ENCODE measurements at places on chromosomes 4 and X.

- no peak overlapping the region for H3K4me3 ChIP-seq
- H3K36me3 ChIP-seq: no peaks in the 10 kb centered on the region
- no peak overlapping the region for H3K27ac ChIP-seq
- DNase-seq: no peak
- no peaks in the 10 kb centered on the region for H3K27me3 ChIP-seq
- H3K4me1 ChIP-seq: peaks cover 9% of the 10 kb centered on the region
Observed at GRCh38 chr4:7983296-7983695, 43.6 kb upstream of the AFAP1 start.

DNA sequence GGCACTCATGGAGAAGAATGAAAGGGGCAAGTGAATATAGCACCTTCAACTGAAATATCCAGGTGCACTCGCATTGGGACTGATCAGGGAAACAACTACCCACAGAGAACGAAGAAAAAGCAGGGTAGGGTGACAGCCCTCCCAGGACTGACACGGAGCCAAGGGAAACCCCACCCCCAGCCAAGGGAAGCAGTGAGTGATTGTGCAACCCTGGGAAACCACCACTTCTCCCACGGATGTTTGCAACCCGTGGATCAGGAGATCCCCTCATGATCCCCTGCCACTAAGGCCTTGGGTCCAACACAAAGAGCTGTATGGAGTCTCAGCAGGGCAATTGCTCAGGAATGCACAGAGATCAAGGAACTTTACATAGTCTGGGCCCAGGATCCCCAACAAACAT lies 158.5 kb upstream of the HCCS start:
- no peak for DNase-seq
- no peaks in the 10 kb centered on the region for H3K27me3 ChIP-seq
- no peaks in the 10 kb centered on the region for H3K36me3 ChIP-seq
- no peaks in the 10 kb centered on the region for H3K4me1 ChIP-seq
- H3K27ac ChIP-seq: no peak overlapping the region

DNA sequence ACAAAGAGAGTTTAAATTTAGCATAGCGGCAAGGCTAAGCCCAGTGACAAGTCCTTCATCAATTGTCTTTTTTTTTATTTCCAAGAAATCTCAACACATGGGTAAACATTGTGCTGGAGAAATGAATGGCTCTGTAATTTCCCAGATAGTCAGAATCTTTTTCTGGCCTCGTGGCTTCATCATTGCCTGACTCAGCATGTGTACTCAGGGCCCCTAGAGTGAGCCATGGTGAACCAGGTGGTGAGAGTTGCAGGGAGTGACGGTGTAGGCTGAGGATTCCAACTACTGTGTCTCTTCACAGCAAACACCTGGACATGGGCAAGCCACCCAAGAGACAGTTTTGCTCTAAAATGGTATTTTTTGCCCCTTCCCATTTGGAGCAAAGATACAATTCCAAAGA lies 43.1 kb upstream of the UCP1 start:
- H3K4me3 ChIP-seq: no peak overlapping the region
- H3K27ac ChIP-seq: no peak overlapping the region
- H3K36me3 ChIP-seq: no peaks in the 10 kb centered on the region
- no peaks in the 10 kb centered on the region for H3K27me3 ChIP-seq

- no peak for DNase-seq
- H3K4me3 ChIP-seq: no peak overlapping the region
- H3K36me3 ChIP-seq: no peaks in the 10 kb centered on the region
- H3K4me1 ChIP-seq: peaks cover 8% of the 10 kb centered on the region
- H3K27ac ChIP-seq: no peak overlapping the region
Observed at GRCh38 chrX:23811656-23812055, 28.7 kb downstream of the SAT1 start.

DNA sequence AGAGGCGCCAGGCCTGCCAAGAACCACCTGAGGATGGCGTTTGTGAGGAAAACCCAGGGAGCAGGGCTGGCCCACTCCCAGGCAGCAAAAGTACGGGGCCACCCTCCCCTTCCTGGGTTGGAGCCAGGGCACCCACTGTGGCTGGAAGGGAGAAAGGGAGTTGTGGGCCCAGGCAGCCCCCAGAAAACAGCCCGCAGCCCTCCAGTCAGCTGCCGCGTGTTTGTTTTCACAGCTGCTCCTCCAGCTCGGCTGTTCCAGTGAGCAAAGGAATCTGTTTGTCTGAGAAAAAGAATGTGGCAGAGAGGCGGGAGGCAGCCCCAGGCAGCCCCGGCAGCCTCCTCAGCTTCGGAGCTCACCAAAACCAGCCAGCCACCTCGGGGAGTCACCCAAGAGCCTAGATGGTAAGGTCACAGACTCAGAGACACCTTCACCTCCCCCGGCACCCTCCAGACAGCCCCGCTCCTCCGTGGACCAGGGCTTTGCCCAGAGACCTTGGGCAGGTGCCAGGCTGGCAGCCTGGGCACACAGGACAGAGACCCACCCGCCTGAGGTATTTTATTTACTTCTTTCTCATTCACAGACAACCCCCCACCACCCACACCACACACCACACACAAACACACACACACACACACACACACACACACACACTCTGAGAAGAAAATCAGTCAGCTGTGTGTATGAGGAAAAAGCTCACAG lies 338.1 kb downstream of the BCOR start:
- H3K27ac ChIP-seq: peak overlapping the region; percentile 86
- no peaks in the 10 kb centered on the region for H3K27me3 ChIP-seq
- no peaks in the 10 kb centered on the region for H3K36me3 ChIP-seq
- peaks cover 38% of the 10 kb centered on the region for H3K4me1 ChIP-seq
- no peak overlapping the region for H3K4me3 ChIP-seq
- peak; percentile 62 for DNase-seq

GRCh38 chr4:91887926-91888325 lies 415.8 kb upstream of the GRID2 start:
- no peak overlapping the region for H3K27ac ChIP-seq
- no peaks in the 10 kb centered on the region for H3K36me3 ChIP-seq
- H3K4me3 ChIP-seq: no peak overlapping the region
- no peaks in the 10 kb centered on the region for H3K4me1 ChIP-seq
- no peaks in the 10 kb centered on the region for H3K27me3 ChIP-seq

GRCh38 chrX:118577041-118577440 lies 81.4 kb downstream of the DOCK11 start:
- no peaks in the 10 kb centered on the region for H3K36me3 ChIP-seq
- H3K4me1 ChIP-seq: no peaks in the 10 kb centered on the region
- no peaks in the 10 kb centered on the region for H3K27me3 ChIP-seq
- no peak overlapping the region for H3K4me3 ChIP-seq
- H3K27ac ChIP-seq: no peak overlapping the region

DNA sequence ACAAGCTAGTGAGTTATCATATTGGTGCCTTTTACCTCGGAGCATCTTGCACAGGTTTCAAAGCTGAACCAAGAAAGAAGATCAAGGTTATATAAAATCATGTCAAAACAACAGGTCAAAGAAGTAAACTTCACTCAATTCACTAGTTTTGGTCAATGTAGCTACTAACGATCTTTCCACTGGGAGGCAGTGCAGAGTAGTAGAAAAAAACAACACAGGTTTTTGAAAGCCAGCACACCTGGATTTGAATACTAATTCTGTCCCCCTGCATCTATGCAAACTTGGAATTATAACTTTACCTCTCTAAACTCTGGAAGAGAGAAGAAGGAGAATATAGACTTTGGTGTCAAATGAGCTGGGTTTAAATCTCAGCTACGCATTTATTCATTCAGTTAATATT lies 266.1 kb downstream of the GRIA3 start:
- H3K27ac ChIP-seq: no peak overlapping the region
- H3K4me3 ChIP-seq: no peak overlapping the region
- H3K27me3 ChIP-seq: no peaks in the 10 kb centered on the region
- peak; percentile 7 for DNase-seq
- H3K36me3 ChIP-seq: no peaks in the 10 kb centered on the region

GRCh38 chrX:153576961-153577360 lies 22.0 kb downstream of the CCNQ start:
- no peak for DNase-seq
- no peaks in the 10 kb centered on the region for H3K4me1 ChIP-seq
- H3K27me3 ChIP-seq: no peaks in the 10 kb centered on the region
- H3K4me3 ChIP-seq: no peak overlapping the region
- H3K36me3 ChIP-seq: no peaks in the 10 kb centered on the region
- H3K27ac ChIP-seq: no peak overlapping the region

- H3K27ac ChIP-seq: no peak overlapping the region
- H3K36me3 ChIP-seq: no peaks in the 10 kb centered on the region
- H3K27me3 ChIP-seq: no peaks in the 10 kb centered on the region
- no peak overlapping the region for H3K4me3 ChIP-seq
Observed at GRCh38 chrX:1140236-1140681, 72.2 kb downstream of the CRLF2 start.

GRCh38 chr4:176788248-176788647 lies 4.5 kb downstream of the VEGFC start:
- H3K27me3 ChIP-seq: peaks cover 19% of the 10 kb centered on the region
- H3K36me3 ChIP-seq: no peaks in the 10 kb centered on the region
- DNase-seq: no peak
- no peaks in the 10 kb centered on the region for H3K4me1 ChIP-seq
- H3K27ac ChIP-seq: no peak overlapping the region
- no peak overlapping the region for H3K4me3 ChIP-seq

GRCh38 chr4:27082776-27083175 lies 222.1 kb downstream of the STIM2 start:
- no peak for DNase-seq
- H3K27ac ChIP-seq: no peak overlapping the region
- H3K4me3 ChIP-seq: no peak overlapping the region

DNA sequence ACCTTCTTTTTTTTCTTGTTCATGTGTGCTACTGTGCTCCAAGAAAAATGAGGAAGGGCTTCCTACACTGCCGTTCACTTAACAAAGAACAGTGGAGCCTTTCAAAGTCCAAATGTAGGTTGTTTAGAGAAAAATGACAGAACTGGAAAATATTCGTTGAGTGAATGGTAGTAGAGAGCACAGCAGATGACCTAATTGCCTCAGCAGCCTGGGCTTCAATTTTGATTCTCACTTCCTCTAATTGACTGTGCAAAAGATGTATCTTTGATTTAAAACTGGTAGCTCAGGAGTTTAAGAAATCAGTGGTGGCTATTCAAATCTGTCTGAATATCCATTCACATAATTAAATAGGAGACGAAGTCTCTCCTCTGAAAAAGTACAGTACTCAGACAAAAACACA lies 5.2 kb downstream of the NLGN4X start:
- no peaks in the 10 kb centered on the region for H3K36me3 ChIP-seq
- peaks cover 2% of the 10 kb centered on the region for H3K27me3 ChIP-seq
- no peak overlapping the region for H3K4me3 ChIP-seq

GRCh38 chr4:83716874-83717273 lies 181.0 kb downstream of the GPAT3 start:
- no peak overlapping the region for H3K27ac ChIP-seq
- H3K4me3 ChIP-seq: no peak overlapping the region
- DNase-seq: no peak

GRCh38 chr4:148055844-148056243 lies 324.0 kb downstream of the ARHGAP10 start:
- no peaks in the 10 kb centered on the region for H3K27me3 ChIP-seq
- no peak overlapping the region for H3K4me3 ChIP-seq
- H3K36me3 ChIP-seq: no peaks in the 10 kb centered on the region
- H3K4me1 ChIP-seq: no peaks in the 10 kb centered on the region
- DNase-seq: no peak

- no peak overlapping the region for H3K27ac ChIP-seq
- no peaks in the 10 kb centered on the region for H3K27me3 ChIP-seq
- H3K36me3 ChIP-seq: no peaks in the 10 kb centered on the region
- no peak overlapping the region for H3K4me3 ChIP-seq
- no peaks in the 10 kb centered on the region for H3K4me1 ChIP-seq
- DNase-seq: no peak
Observed at GRCh38 chrX:101357166-101357795, 8.7 kb upstream of the TIMM8A start.

- H3K4me3 ChIP-seq: no peak overlapping the region
- no peak for DNase-seq
- no peaks in the 10 kb centered on the region for H3K4me1 ChIP-seq
- no peaks in the 10 kb centered on the region for H3K36me3 ChIP-seq
Observed at GRCh38 chrX:69324851-69325250, 159.6 kb upstream of the PJA1 start.

- peak overlapping the region; percentile 35 for H3K27ac ChIP-seq
- no peak overlapping the region for H3K4me3 ChIP-seq
- H3K27me3 ChIP-seq: no peaks in the 10 kb centered on the region
- H3K4me1 ChIP-seq: no peaks in the 10 kb centered on the region
Observed at GRCh38 chrX:9278475-9279233, 186.2 kb upstream of the TBL1X start.

DNA sequence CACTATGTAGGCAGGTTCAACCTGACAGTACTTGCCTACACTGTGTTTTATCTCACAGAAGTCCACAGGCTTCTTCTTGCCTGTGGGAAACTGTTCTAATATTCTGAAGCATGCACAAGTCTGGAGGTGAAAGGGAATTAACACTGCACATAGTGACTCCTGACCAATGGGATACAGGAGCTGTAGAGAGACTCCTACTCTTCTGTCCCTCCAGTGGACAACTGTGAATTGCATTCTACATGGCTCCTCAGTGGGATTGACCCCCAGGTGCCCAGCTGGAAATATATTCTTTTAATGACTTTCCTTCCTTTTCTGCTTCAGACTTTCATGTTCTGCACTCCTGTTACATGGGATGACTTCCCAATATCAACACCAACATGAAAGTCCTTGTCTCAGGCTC lies 8.2 kb upstream of the YIPF6 start:
- no peaks in the 10 kb centered on the region for H3K4me1 ChIP-seq
- H3K36me3 ChIP-seq: no peaks in the 10 kb centered on the region
- peak overlapping the region; percentile 12 for H3K27ac ChIP-seq
- no peak overlapping the region for H3K4me3 ChIP-seq

GRCh38 chrX:13695601-13696115 lies 6.7 kb downstream of the RAB9A start:
- H3K27me3 ChIP-seq: no peaks in the 10 kb centered on the region
- H3K4me1 ChIP-seq: peaks cover 14% of the 10 kb centered on the region
- no peak for DNase-seq
- H3K36me3 ChIP-seq: no peaks in the 10 kb centered on the region
- no peak overlapping the region for H3K4me3 ChIP-seq

- H3K4me3 ChIP-seq: no peak overlapping the region
- H3K4me1 ChIP-seq: no peaks in the 10 kb centered on the region
- no peaks in the 10 kb centered on the region for H3K36me3 ChIP-seq
Observed at GRCh38 chr4:79121875-79122358, 182.7 kb upstream of the PAQR3 start.

DNA sequence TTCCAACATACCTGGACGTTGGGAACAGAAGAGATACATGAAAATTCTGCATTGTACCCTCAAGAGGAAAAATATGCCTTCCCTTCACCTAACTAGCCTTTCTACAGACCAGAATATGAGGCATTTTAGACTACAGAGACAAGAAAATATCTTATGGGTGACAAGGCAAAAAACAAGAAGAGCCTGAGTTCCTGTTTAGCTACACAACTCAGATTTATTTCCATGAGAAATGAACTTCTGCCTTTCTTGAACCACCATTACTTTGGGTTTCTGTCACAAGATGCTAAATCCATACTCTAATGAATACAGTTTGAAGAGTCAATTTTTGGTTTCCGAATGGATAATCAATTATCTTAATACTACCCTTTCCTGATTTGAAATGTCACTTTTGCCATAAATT lies 18.7 kb downstream of the RCHY1 start:
- no peaks in the 10 kb centered on the region for H3K27me3 ChIP-seq
- no peaks in the 10 kb centered on the region for H3K36me3 ChIP-seq
- no peak overlapping the region for H3K4me3 ChIP-seq
- H3K4me1 ChIP-seq: no peaks in the 10 kb centered on the region
- DNase-seq: no peak
